Activated CD4-positive, alpha-beta T cell treated with anti-CD3 and anti-CD28 coated beads, Interleukin-10, Interleukin-2, amounts not matched to agents 100 ng/mL and 50 ng/mL, durations not matched to agents 16 hours and 8 hours (primary cell): ENCODE measurements at places on chromosomes 16 and 17.
A peak's percentile ranks its signal among the peaks of the same experiment; 100 is the strongest.

DNA sequence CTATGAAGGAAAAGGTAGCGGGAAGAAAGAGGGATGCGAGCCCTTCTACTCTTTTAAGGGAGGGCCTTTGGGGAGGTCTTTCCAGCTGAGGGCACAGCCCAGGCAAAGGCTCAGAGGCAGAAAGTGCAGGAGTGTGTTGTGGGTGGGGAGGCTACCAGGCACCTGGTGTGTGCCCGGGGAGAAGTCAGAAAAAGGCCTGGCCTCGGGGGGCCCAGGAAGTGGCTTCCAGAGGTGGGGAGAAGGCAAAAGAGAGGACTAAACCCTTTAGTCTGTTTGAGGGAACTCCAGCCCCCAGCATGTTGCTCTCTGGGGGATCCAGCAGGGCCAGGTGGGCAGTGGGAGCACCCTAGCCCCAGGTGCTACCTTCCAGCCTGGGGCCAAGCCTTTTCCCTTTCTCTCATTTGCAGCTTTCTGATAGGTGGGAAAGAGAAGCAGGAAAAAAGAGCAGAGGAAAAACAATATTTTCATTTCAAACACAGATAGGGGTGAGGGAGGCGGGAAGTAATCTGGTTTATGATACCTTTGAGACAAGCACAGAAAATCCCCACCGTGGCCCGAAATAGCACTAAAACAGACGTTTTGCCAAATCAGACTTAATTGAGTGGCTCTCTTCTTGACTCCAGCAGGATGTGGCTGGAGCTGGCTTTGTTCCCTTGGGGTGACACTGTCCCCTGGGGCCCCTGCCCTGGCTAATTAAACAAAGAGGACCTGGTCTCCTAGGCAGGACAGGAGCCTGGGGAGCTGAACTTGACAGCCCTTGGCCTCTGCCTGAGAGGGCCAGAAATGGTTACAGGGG is 10.4 kb downstream of the RAI1 start:
- DNase-seq: no peak

DNA sequence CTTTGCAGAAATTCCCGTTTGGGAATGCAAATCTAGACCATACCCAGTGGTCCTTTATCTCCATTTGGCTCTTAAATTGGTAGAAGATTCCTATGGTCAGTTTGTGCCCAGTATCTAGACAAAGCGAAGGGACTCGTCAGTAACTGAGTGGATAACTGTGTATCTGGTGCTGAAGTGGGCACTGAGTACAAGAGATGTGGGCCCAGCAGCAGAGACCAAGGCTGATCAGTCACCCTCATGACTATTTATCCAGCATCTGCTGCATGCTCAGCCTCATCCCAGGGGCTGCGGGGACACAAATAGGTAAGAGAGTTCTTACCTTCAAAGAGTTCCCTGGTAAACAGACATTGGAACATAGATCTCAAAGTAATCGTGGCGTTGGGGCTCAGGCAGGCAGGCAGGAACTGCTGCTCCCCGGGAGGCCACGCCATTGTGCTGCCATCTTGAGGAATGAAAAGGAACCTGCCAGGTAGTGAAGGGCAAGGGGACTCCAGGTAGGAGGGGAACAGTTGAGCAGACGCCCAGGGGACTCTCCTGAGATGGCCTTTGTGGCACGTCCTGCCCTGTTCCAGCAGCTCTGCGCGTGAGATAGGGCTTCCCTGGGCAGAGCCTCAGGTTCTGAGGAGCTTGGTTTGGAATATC is 10.3 kb downstream of the NT5M start:
- peak; percentile 77 for DNase-seq

GRCh38 chr17:11925262-11926021 is 71.8 kb downstream of the ZNF18 start:
- DNase-seq: no peak

DNA sequence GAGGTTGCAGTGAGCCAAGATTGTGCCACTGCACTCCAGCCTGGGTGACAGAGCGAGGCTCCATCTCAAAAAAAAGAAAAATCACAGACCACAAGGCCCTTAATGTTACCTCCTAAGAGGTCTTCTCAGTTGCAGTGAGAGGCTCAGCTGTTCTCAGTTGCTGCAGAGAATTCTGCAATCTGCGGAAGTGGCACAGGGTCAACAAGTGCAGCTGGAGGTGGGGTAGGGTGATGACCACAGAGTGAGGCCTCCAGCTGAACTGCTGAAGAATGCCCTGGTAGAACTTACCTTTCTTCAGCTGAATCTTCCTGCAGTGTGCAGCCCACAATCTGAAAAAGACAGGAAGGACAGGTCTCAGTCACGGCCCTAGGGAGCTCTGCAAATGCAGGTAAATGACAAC is 26.3 kb downstream of the CNTNAP1 start:
- DNase-seq: peak; percentile 28

- peak; percentile 38 for DNase-seq
Observed at GRCh38 chr16:28168991-28169554, 42.7 kb downstream of the XPO6 start.

DNA sequence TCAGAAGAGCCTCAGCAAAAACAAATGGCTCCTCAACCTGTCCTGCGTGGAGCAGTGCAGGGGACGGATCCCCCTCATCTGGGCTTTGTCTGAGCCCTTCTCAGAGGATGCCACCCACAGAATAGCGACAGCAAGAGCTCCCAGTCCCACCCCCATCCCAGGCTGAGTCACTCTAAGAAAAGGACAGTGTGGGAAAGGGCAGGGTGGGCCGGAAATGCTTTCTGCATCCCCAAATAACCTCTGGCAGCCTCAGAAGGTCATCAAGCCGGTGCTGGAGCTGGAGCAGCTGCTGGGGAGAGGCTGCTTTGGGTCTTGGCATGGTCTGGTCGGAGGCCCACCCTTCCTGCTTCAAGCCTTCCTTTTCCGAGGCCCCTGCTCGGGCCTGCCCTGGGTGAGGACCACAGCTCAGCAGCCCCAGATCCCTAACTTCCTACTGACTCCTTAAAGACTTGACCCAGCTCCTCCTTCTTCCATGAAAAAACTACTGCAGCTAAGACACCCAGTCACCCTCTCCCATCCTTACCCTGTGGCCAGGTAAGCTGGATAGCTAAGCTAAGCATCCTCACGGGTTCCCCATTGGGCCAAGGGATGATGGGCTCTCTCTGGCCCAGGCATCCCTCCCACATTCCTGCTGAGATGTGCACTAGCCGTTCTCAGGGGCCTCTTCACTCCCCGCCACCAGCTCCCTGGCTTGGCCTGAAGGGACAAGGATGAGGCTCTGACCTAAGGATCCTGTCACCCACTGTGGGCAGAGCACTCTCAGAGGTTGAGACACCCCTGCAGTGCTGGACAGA is 8.7 kb downstream of the SLC12A4 start:
- no peak for DNase-seq

GRCh38 chr16:14196539-14196938 is 125.4 kb downstream of the MRTFB start:
- DNase-seq: no peak

GRCh38 chr16:62060089-62060488 is 23.9 kb upstream of the CDH8 start:
- no peak for DNase-seq

DNA sequence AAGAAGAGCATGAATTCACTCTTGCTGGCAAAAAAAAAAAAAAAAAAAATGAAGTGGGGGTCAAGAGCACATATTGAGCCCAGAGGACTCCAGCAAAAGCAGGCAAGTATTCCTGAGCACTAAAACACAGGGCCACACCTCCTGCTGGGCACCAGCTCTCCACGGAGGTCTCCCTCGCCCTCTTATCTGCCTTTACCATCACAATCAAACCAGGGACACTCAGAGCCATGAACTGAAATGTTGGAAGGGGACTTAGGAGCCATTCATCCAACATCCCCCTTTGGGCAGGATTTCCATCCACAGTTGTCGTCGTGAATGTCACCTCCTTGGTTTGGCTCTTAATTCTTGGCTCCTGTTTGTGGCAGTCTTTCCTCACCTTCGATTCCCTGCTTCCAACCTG is 89.8 kb upstream of the GNAO1 start:
- DNase-seq: no peak

DNA sequence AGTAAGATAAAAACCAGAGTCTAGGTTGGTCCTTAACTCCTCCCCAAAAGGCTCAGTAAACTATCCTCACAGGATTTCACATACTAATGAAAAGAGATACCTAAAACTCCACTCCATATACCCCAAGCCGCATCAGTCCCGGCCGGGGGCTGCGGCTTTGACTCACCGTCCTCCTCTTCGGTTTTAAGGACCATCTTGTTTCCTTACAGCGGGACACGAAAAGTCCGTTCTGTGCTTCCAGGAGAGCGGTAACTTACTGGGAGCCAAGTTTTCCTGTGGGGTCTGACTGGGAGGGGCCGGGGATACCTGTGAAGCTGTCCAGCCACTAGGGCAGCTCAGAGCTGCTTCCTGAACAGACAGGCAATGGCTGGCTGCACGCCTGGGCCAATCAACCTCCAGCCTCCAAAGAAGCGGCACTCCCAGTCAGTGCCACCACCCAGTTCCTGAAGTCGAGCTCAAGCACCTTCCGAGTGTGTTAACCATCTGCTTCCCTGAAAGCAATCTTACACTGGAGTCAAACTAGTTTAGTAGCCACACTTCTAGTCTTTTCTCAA is 45.5 kb downstream of the CYTH1 start:
- peak; percentile 82 for DNase-seq

GRCh38 chr17:59002126-59002525 is 104.6 kb downstream of the TRIM37 start:
- no peak for DNase-seq

DNA sequence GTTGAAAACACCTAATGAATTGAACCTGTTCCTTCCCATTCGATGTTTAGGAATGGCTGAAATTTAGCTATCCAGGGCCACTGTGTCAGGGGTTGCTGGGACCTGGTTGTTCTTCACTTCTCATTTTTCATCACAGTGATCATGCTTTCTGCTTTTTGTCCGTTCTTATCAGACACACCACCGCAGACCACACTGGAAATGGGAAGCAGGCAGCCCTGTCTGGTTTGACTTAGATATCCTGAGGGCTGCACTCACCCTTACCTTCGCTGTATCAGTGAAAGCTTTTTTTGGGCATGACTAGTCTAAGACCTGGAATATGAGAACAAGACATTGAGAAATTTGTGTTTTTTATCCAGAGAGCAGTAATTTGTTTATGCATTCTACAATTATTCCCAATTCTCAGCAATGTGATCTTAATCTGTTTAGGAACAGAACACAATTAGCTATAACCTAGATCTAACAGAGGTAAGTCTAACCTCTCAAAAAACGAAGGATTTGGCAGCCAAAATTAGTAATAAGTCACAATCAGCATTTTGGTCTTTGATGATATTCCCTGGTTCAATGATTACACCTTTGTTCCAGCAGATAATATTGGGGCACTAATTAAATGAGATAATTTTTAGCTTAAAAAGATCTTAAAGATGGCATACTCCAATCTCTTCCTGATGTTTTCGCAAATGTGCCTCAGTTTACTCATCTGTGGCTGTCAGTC is 126.0 kb upstream of the GOT2 start:
- no peak for DNase-seq

DNA sequence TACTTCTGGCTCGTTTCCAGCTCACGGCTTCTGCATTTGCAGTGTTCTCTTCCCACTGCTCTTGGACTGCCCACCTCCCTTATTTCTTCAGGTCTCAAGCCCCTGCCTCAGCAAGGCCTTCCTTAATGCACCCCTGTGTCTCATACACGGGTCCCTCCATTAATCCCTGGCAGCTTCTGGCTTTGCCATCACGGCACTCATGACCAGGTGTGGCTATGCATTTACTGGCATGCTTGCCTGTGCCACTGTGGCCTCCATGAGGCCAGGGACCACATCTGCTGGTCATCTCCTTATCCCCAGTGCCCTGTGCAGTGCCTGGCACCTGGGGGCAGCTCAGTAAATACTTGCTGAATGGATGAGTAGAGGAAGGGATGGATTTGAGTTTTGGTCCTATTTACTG is 114.1 kb downstream of the C16orf78 start:
- DNase-seq: no peak

DNA sequence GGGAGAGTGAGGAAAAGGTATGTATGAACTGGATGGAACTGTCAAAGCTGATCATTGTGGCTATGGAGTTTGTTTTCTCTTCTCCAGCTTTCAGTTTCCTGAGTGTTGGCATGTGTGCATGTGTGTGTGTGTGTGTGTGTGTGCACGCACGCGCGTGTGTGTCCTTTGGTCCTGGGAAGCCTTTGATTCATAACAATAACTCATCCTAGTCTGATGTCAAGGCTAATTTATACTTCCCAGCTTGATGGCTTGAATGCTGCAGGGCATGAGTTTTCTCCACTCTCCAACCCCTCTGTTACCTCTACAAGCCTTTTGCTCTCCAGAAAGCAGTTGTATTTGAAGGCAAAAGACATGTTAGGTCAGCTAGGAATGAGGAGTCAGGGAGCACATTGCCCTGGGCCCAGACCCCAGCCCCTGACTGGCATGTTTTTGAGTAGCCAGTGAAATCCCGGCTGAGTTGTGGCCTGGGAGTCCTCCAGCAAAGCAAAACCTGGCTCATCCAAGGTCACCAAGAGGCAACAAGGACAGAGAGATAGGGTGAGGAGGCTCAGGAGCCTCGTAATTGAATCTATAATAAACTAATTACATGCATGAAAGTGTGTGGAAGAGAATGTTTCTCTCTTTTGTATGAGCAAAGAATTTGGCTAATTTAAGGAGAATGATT is 8.9 kb upstream of the CDC42EP4 start:
- DNase-seq: no peak

DNA sequence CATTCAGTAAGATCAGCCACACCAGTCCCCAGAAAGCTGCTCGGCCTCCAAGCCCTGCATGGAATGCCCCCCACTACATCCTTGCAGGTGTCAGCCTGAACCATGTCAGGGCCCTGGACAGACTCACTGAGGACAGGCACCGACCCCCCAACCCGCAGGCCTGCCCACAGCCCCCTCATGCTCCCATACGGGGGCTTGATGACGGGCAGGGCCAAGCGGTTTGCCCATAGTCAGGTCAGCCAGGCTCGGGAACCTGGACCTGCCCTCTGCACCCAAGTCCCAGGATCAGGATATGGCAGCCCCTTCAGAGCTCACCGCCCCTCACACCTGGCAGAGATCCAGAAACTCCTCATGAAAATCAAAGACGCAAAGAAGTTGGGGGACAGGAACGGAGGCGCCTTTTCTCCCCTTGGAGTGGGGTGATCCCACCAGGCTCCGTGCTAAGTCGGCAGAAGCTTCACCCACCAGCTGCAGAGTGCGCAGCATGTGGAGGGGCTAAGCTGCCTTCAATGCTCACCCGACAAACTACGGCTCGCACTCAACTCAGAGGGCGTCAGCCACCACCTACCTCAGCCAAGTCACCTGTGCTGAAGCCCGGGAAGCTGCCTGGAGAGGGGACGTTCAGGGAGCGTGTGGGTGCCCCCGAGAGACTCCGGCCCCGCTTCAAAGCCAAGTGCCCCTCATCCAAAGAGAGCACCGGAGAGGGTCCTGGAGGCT is 26.5 kb downstream of the GNPTG start:
- DNase-seq: no peak

DNA sequence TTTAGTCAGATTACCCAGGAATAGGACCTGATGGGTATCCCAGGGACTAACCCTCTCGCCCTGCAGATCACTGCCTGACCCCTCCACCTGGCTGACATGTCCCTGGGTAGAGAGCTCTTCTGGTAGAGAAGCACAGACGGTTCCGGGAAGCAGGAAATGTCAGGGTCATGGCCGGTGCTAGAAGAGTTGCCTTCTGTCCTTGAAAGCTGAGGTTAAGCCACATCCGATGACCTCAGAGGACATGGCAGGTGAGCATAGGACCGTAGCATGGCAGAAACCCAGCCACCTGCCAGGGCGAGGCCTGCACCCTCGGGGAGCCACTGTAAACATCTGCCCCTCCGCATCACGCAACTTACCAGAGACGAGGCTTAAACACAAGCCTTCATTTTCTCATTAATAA is 483.7 kb downstream of the SOX9 start:
- DNase-seq: no peak
